ENCODE measurements at places on chromosomes 12 and 14. TPM values are rescaled to one million over a fixed set of nuclear protein-coding genes. Genes with fewer than 3 reads are reported as not detected.

Gene TMPRSS12
- not detected for total RNA-seq

Gene LHX5
- not detected for total RNA-seq

Gene TSPAN11
- total RNA-seq = 0.50 TPM

Gene MANSC4
- total RNA-seq = not detected

Gene EPS8
- total RNA-seq = 65.7 TPM

Gene ARPC3
- 416 TPM for total RNA-seq

Gene PXMP2
- total RNA-seq = 44.9 TPM

Gene CABP1
- total RNA-seq = not detected

Gene BDKRB2
- total RNA-seq = 9.5 TPM

Gene REP15
- total RNA-seq = 0.89 TPM

Gene CD163
- not detected for total RNA-seq

Gene NYNRIN
- total RNA-seq = 9.6 TPM

Gene ASB2
- 0.15 TPM for total RNA-seq

Gene KCNJ8
- total RNA-seq = 1.6 TPM

Gene CLEC7A
- not detected for total RNA-seq

Gene C14orf132
- total RNA-seq = 12.4 TPM

Gene GNG2
- total RNA-seq = 23.6 TPM

Gene ESPL1
- total RNA-seq = 12.4 TPM

All from bronchus fibroblast of lung (primary cell).